Keratinocyte (primary cell): ENCODE measurements at places on chromosomes 16 and 17. TPM values are rescaled to one million over a fixed set of nuclear protein-coding genes. Genes with fewer than 3 reads are reported as not detected.

The ACAP1 gene
- 0.33 to 3.1 TPM (median 1.7 TPM) in 3 replicates for polyA plus RNA-seq

The SPEM3 gene
- not detected in 3 replicates for polyA plus RNA-seq

The TMEM97 gene
- 12.6 to 50.9 TPM (median 29.9 TPM) in 3 replicates for polyA plus RNA-seq

The MYL4 gene
- not detected in 3 replicates for polyA plus RNA-seq

- DNase-seq: no peak
Measured at GRCh38 chr17:1515640-1516387, 598 bp downstream of the INPP5K start.

- DNase-seq: no peak
Measured at GRCh38 chr17:44187131-44187899, 543 bp downstream of the TMUB2 start.

DNA sequence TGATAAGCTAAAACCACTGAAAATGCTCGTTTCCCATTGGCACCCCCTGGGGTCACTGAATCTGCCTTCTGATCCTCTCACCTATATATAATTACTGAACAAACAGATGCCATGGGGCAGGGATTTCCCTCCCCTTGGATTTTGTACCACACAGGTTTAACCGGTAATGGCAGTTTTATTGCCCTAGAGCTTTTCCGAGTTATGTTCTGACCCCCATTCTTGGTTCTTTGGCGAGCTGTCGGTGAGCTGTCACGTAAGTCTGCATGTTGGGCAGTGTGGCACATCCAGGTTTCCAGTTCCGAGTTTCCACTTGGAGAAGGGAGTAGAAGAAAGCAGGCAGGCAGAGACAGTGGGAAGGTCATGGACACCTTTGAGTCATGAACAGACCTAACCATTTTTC, 7.1 kb downstream of the TMEM97 start:
- no peak for DNase-seq

GRCh38 chr16:67112591-67113399, 3.1 kb downstream of the PHAF1 start:
- DNase-seq: no peak

GRCh38 chr16:89847051-89847939, 19.0 kb downstream of the SPIRE2 start:
- DNase-seq: no peak

DNA sequence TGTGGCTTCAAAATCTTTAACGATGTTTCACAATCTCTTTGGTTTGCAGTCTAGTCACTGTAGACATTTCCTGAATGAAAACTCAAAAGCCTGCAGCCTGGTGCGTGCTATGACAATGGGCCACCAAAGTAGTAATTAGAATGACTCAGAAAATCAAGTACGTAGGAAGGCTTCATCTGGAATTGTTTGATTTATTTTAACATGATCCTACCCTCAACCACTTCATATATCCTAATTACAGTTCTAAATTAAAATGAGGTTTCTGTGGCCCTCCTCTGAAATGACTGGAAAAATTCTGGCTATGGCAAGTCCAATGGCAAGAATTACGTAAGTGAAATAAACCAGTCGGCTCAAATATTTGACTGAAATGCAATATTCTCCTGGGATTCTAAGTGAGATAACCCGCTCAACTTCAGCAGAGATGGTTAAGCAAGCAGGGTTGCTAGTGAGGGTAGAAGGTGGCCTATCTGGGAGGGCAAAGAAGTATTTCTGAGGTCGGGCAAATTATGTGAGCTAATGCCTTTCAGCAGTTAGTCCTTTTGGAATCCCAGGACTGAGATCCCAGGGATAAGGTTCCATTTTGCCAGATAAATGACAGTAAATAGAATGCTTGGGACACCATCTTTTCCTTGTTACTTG, 145.6 kb upstream of the MYOCD start:
- DNase-seq: no peak
